ENCODE measurements at places on chromosomes 5 and 9. TPM values are rescaled to one million over a fixed set of nuclear protein-coding genes. Genes with fewer than 3 reads are reported as not detected.

GRCh38 chr9:29945012-29945411, 2371.7 kb upstream of the C9orf72 start:
- no peak for DNase-seq

GRCh38 chr5:11803436-11803835, 100.8 kb downstream of the CTNND2 start:
- no peak for DNase-seq

- no peak for DNase-seq
Observed at GRCh38 chr5:33260098-33260497, 180.7 kb upstream of the TARS1 start.

GRCh38 chr5:138243794-138244193, 30.6 kb downstream of the GFRA3 start:
- no peak for DNase-seq

GRCh38 chr5:172113036-172113435, 75.0 kb downstream of the STK10 start:
- no peak for DNase-seq

- DNase-seq = no peak
Observed at GRCh38 chr5:3303777-3304176, 291.9 kb upstream of the IRX1 start.

DNA sequence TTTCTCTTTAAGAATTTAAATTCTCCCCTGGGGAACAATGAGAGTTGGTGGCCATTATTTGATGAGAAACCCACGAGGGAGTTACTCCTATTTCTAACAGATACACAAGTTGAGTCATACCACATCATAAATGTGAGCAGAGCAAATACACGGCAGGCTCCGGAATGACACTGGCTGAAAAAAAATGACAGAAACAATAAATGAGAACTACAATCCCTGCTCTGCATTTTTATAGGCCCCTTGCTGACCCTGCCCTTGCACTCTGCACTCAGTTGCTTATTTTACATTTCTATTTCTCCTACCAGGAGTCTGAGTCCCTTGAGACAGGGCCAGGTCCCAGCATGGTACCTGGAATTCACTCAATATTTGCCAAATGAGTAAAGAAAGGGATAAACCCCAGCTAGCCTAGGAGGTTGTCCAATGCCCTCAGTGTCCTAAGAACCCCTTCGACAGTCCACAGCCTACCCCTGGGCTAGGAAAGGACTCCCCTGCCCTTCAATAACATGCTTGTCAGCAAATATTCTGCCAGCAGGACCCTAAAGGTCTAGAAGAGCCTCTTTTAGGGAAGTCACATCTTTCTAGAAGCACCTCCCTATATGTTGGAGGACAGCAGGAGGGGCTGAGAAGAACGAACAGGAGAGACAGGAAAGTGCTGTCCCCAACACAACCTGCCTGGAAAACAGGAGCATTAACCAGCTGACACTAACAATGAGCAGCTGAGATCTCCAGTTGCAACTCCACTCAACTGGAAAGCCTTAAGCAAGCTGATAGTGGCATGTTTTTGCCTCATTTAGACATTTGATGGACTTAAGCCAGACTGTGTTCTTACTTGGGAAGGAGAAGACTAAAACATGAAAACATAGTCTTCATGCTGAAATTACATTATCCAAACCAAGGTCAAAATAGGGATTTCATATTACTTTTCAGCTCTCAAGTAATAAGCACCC, 191.2 kb downstream of the ACTL7B start:
- no peak for DNase-seq

- DNase-seq = no peak
Observed at GRCh38 chr9:19460243-19460642, 51.4 kb downstream of the ACER2 start.

- no peak for DNase-seq
Observed at GRCh38 chr5:159883522-159883950, 32.7 kb upstream of the ADRA1B start.

GRCh38 chr5:126199467-126199866, 223.7 kb upstream of the GRAMD2B start:
- no peak for DNase-seq

- DNase-seq = no peak
Observed at GRCh38 chr5:39517800-39518199, 93.0 kb upstream of the DAB2 start.

DNA sequence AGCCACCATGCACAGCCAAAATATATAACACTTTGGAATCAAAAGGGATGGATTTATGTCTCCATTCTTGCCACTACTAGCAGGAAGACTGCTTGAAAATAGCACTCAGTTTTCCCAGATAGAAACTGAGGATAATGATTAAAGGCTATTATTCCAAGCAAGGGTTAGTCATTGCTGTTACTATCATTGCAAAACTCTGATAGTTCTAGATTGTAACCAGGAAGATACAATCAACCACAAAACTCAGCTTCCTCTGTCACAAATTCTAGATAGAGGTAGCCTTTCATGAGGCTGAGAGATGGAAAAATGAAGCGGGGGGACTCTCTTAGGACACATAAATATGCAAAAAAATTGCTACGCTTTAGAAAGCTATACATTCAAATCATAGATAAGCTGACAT, 3.1 kb downstream of the ANXA1 start:
- no peak for DNase-seq

DNA sequence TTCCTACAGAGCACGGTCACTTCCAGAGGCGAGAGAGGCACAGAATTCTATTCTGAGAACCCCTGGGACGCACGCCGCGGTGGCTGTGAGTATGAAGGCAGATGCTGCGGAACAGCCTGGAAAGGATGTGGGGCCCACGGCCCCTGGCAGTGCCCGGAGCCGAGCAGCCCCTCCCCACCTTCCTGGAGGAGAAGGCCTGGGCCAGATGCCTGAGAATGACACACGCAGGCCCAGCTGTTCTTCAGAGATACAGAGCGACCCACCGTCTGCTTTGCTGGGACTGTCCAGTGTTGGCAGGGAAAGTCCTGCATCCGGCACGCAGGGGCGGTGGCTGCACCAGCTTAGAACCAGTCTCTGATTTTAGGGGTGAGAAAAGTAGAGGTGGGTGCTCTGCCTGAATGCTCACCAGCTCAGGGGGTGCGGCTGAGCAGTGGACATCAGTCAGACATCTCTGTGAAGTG, 116.7 kb upstream of the LPCAT1 start:
- DNase-seq = no peak

DNA sequence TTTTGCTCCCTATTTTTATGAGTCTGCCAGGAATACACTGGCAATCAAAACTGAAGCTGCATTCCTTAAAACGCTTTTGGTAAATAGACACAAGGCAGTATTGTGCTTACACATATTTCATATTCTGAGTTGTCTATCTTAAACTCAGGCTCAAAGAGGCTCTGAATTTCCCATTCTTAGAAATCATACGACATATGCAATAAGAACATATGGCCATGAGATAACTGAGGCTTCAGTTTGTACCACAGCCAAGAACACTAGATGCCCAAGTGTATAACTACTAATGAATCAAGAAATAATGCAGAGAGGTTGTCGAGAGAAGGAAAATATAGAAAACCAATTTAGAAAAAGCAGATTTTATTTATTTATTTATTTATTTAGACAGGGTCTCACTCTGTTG, 357.4 kb downstream of the NDUFS4 start:
- no peak for DNase-seq

- DNase-seq = no peak
Observed at GRCh38 chr9:16653491-16654399, 216.7 kb downstream of the BNC2 start.

DNA sequence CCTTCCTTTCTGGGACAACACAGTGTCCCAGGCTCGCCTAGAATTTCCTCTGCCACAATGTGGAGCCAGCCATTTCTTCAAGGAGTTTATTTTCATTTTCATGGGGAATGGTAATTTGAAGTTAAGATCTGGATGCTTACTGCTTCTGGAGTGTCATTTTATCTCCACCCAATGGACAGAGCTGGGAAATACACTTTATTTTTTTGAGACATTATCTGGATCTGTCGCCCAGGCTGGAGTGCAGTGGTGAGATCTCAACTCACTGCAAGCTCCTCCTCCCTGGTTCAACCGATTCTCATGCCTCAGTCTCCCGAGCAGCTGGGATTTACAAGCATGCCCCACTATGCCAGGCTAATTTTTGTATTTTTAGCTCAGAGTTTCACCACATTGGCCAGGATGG, 12.7 kb upstream of the THG1L start:
- DNase-seq = no peak

DNA sequence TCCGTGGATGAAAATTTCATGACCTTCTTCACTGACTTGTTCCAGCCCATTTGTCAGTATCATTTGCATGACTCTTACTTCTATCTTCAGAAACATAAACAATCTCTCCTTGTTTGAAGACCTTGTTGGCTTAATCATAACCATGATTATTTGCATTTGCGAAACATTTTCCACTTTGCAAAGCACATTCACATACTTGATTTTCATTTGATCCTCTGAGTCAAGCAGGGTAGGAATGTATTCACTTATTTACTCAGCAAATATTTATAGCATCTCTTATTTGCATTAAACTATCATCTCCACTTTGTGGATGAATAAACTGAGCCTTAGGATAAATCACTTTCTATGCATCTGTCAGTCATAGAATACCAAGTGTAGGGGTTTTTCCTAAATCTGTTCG, 343.0 kb upstream of the SGCD start:
- DNase-seq = no peak

- DNase-seq = no peak
Observed at GRCh38 chr9:16442622-16443021, 427.8 kb downstream of the BNC2 start.

DNA sequence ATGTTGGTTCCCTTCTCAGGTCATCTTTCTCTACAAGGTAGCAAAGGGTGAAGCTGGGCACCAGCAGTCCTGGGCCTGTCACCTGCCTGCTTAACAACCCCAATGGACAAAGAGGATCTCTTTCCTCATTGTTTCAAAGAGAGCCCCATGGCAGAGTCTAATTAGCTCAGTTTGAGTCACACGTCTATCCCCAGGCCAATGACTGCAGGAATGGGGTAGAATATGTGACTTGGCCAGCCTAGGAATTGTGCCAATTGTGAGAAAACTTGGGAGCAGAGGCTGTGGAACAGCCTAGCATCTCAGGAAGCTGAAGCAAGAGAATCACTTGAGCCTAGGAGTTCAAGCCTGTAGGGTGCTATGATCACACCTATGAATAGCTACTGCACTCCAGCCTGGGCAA, 3.6 kb upstream of the RAPGEF1 start:
- no peak for DNase-seq

GRCh38 chr9:111966861-111967291, 70.3 kb downstream of the UGCG start:
- no peak for DNase-seq

GRCh38 chr9:136549010-136549980, 3.4 kb upstream of the NOTCH1 start:
- DNase-seq = no peak

- DNase-seq = no peak
Observed at GRCh38 chr5:132673939-132674630, at the start of gene IL4. TSS of gene IL4 (plus strand) at chr5:132673989. CDS start at chr5:132674051, 62 bp downstream.

DNA sequence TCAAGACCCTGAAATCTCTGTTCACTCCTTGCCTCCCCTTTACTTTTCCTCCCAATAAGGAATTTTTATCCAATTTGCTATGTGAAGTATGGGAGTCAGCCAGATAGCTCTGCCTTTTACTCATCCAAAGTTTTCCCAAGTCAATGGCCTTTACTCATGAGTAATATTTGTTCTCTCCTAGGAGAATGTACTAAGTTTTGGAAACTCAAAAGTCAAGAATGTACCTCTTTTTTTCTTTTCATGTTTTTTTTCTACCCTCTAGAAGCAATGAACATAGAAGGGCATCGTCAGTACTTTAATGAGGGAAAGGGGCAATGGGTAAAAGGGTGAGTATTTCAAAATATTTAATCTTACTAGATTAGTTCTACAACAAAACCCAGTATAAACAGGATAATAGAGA, 140.2 kb upstream of the SGCD start:
- DNase-seq = no peak

DNA sequence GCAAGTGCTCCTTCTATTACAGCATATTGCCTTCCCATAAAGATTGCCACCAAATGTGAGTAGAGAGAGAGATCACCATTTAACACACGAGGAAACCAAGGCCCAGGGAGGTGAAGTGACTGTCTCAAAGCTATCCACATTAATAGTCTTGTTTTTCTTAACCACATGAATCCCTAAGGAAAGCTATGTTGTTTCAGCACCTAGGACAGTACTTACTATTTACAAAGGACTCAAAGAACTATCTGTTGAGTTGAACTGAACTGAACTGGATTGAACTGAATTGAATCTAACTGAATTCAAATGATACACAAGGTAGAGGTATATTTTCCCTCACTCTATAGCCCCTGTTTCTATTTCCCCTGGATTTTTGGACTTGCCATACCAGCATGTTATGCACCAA, 430.4 kb downstream of the CAAP1 start:
- no peak for DNase-seq

DNA sequence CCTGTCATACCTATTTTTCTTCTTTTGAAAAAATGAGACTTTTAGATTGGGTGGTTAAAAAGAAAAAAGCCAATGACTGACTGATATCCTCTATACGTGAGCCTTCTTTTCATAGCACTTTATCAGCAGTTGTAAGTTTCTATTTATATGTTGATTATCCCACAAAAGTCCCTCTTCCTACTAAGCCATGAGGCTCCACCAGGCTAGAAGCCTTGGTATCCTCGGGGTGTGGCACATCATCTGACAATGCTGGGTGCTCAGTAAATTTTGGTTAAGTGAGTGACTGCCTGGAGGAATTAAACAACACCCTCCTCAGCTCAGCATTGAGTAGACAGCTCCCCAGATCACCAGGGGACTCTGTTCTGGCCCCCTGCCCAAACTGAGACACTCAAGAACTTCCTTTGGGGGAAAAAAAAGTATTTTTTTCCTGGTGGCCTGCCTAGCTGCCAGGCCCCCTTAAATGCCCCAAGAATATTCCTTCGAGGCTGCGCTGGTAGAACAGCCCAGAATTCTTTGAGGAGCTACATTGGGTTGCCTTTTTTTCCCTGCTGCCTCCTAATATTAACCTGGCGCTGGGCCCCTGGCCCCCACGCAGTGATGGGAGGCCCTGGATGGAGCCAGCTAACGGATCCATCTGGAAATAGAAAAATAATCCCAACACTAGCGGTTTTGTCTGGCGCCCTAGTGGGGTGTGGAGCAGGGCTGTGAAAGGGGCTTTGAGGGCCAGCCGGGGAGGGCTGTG, 23.4 kb upstream of the COL27A1 start:
- no peak for DNase-seq

DNA sequence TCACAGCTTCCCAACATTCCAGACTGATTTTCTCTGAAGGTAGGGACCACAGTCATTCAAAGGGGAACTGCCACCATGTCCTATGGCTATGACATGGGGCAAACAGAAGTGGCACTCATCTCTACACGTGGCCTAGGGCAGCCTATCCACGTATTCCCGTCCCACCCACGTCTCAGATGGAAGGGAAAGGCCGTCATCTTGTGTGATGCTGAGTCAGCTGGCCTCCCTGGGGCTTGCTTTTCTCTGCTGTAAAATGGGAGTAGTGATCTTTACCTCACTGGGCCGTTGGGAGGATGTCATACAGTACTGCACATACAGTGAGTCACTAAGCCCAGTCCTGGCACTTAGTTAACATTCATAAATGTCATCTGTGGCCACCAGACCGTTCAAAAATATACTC, 72.3 kb downstream of the RAPGEF1 start:
- no peak for DNase-seq

The SLC27A6 gene
- 1.3 TPM for total RNA-seq

The ZDHHC11 gene
- total RNA-seq = 1.1 TPM

The NIPAL4 gene
- total RNA-seq = 14.7 TPM

The LRRC19 gene
- not detected for total RNA-seq

The PCDHGC5 gene
- 0.26 TPM for total RNA-seq

The GABRA6 gene
- total RNA-seq = not detected

The FOXI1 gene
- not detected for total RNA-seq

The ELOVL7 gene
- total RNA-seq = 9.8 TPM

The NUP155 gene
- total RNA-seq = 24.2 TPM

The MAP1B gene
- 24.8 TPM for total RNA-seq

The NXNL2 gene
- total RNA-seq = not detected

The CD274 gene
- total RNA-seq = 1.3 TPM

The DMRTA1 gene
- 3.6 TPM for total RNA-seq

The GLRA1 gene
- total RNA-seq = not detected

The MTX3 gene
- total RNA-seq = 15.8 TPM

All from esophagus squamous epithelium (tissue), 5 donors.